CD4-positive, alpha-beta T cell treated with Interleukin-17A for 4 hours (primary cell): ENCODE measurements at places on chromosomes 4 and X.

GRCh38 chrX:26915064-26915463 is 548.1 kb downstream of the PPP4R3C start:
- DNase-seq = no peak

GRCh38 chr4:186161138-186161537 is 30.2 kb upstream of the CYP4V2 start:
- peak; percentile 26 for DNase-seq

- DNase-seq = no peak
Observed at GRCh38 chrX:148728901-148729300, 228.5 kb downstream of the AFF2 start.

DNA sequence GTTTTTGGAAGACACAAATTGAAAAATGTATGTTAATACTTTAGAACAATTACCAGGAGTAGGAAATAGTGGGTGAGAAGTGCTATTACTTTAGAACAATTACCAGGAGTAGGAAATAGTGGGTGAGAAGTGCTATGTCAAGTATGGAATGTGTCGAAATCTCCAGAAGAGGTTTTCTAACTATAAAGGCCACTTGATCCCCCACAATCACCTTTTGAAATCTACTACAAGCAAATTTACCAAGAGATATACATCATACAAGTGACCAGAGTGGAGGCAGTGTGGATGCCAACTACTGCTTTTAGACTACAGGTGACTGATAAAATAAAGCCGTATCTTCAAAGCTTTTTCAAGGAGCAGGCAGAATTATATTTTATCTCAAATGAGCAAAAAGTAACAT is 43.1 kb downstream of the MAB21L2 start:
- no peak for DNase-seq

GRCh38 chr4:39320381-39321115 is 45.6 kb downstream of the RFC1 start:
- no peak for DNase-seq

- no peak for DNase-seq
Observed at GRCh38 chr4:19317377-19317776, 934.3 kb upstream of the SLIT2 start.

DNA sequence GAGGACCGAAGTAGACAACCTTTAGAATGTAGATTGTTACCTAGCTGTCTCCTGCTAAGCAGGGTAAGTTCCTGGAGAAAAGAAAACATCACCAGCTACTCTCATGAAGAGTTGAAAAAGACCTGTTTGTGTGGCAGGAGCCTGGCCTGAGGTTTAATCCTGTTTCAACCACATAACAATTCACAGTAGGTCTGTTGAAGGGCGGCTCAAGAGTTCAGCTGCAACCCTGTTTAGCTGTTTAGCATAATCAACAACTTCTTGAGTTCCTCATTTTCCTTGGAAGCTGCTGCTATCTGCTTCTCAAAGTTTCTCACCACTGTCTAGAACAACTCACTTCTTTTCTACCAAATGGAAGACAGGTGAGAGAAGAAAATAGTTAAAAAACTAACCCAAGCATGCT is 170.4 kb upstream of the TET2 start:
- no peak for DNase-seq

DNA sequence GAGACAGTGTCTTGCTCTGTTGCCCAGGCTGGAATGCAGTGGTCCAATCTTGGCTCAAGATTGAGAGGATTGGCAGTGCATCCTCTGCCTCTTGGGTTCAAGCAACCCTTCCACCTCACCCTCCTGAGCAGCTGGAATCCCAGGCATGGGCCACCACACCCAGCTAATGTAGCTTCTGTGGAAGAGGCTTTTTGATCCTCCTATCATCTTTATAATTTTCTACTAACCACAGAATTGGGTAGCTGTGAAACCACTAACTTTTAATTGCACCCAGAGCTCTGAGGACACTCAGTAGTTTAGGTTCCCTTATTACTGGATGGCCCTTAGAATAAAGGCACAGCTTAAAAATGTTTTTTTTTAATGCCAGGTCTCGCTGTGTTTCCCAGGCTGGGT is 8.9 kb upstream of the AGA start:
- DNase-seq = no peak

- DNase-seq = no peak
Observed at GRCh38 chr4:36163198-36163597, 81.1 kb downstream of the ARAP2 start.

DNA sequence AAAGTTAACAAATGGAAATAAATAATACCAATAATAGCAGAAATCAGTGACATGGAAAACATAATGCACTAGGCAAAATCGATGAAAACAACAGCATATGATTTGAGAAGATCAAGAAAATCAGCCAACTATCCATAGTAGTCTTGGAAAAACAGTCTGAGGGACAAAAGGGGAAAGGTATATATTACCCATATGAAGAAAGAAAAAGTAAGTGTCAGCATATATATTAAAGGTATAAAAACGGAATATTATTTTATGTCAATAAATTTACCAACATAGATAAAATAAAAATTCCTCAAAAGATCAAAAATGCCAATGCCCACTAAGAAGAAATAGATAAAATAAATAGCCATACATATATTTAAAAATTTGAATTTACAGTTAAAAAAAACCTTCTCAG is 33.0 kb downstream of the ACTRT1 start:
- DNase-seq = no peak

GRCh38 chr4:75995727-75996126 is 5.0 kb upstream of the SDAD1 start:
- DNase-seq = no peak

DNA sequence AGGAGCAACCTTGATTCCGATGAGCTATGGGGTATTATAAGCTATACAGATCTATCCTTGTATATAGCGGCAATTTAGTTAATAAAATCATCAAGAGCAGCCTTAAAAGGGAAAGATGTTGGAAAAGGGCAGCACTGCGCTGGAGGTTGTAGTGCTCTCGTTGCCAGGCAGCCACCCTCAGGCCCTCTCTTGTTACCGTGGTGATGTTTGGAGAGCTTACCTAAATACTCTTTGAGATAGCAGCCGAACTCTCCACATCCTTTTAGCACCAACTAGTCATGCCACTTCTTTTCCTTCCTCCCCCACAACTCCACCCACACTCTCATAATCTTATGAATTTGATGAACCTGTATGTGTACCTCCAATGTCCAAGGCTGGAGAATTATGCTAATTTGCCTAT is 3.8 kb upstream of the RADX start:
- DNase-seq = peak; percentile 5

GRCh38 chr4:83170952-83171399 is 56.4 kb upstream of the PLAC8 start:
- no peak for DNase-seq

DNA sequence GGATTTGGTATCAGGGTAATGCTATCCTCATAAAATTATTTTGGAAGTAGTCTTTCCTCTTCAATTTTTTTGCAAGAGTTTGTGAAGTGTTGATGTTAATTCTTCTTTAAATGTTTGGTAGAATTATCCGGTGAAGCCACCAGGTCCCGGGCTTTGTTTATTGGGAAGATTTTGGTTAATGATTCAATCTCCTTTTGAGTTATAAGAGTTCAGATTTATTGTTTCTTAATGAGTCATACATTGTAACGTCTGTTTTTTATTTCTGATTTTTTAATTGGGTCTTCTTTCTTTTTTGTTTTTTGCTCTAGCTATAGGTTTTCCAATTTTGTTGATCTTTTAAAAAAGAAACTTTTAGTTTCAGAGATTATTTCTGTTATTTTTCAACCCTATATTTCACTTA is 412.3 kb downstream of the PDGFC start:
- no peak for DNase-seq

GRCh38 chrX:119028733-119029330 is 44.0 kb upstream of the CT47C1 start:
- no peak for DNase-seq

GRCh38 chr4:82266345-82266744 is 107.4 kb downstream of the HNRNPD start:
- no peak for DNase-seq

- no peak for DNase-seq
Observed at GRCh38 chr4:101853691-101854090, 63.2 kb downstream of the BANK1 start.

GRCh38 chr4:127822430-127822829 is 40.3 kb downstream of the HSPA4L start:
- DNase-seq = no peak

DNA sequence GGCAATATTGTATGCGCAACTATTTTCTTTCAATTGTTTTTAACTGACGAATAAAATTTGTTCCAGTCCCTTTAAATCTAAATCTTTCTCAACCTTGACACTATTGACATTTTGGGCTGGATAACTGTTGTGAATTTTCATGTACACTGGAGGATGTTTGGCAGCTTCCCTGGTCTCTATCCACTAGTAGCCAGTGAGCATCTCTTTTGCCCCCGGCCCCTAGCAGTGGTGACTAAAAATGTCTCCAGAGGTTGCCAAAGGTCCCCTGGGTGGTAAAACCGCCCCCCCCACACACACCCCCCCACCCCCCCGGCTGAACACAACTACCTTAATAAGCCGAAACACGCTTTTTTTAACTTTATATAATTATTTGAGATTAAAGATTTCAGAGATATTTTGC is 514 bp downstream of the FANCB start:
- no peak for DNase-seq

GRCh38 chrX:9844936-9845577 is 58.8 kb downstream of the SHROOM2 start:
- no peak for DNase-seq

- DNase-seq = peak; percentile 60
Observed at GRCh38 chrX:119685225-119686066, 7.5 kb downstream of the SEPTIN6 start.

- DNase-seq = no peak
Observed at GRCh38 chr4:37236165-37236564, 8.4 kb upstream of the NWD2 start.

DNA sequence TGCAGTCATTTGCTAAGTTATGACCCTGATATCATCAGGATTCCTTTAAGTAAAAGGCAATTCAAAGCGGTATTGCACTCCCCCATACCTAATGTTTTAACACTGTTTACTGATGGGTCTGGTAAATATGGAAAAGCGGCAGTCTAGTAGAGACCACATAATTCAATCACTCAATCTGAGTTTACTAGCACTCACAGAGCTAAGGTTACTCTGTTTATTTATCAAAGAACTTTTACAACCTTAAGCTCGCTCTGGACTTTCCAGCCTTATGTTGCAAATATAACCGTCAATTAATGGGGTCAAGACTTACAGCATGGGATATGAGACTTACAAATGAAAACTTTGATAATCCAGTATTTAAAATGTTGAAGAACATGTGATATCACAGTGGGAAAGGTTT is 124.5 kb upstream of the ZCCHC13 start:
- DNase-seq = no peak

GRCh38 chr4:102687982-102688433 is 72.8 kb downstream of the MANBA start:
- DNase-seq = no peak

- DNase-seq = no peak
Observed at GRCh38 chrX:138378876-138379275, 332.6 kb downstream of the FGF13 start.
